ENCODE measurements at places on chromosomes 11 and 22.
A peak's percentile ranks its signal among the peaks of the same experiment; 100 is the strongest.

DNA sequence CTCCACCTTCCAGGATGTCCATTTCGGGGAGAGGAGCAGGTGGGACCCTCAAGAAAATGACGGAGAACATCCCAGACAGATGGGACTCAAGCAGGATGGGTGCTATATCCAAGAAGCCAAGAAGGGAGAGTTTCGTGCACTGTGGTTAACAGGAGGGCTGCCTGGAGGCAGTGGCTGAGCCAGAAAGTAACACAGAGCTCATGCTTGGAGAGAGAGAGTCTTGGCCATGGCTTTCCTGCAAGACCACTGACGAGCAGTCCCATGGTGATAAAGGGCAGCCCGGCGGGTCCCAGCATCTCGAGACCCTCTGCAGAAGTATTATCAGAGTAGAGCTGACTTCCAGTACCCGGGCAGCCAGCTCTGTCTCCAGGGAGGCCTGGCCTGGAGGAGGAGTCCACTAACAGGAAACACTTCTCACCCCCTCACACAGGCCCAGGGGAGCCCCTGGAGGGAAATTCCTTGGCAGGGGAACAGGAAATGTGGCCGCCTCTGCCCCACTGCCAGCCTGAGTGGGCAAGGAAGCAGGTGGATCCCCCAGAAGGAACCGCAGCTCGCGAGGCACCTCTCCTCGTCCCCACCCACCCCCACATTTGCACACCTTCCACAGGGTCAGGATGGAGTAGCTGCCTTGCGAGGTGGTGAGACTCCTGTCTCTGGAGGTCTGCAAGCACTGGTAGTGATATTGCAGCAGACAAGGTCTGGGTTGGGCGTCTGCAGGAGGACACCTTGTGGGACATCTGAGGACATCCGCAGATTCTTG is 32.2 kb downstream of the CYTH4 start:
- DNase-seq, result no peak

GRCh38 chr11:97979741-97980140 is 1041.0 kb upstream of the CNTN5 start:
- no peak for DNase-seq

- no peak for DNase-seq
Observed at GRCh38 chr22:23122992-23123803, 18.6 kb downstream of the RSPH14 start.

- DNase-seq, result no peak
Observed at GRCh38 chr22:33101550-33101949, 43.4 kb upstream of the SYN3 start.

DNA sequence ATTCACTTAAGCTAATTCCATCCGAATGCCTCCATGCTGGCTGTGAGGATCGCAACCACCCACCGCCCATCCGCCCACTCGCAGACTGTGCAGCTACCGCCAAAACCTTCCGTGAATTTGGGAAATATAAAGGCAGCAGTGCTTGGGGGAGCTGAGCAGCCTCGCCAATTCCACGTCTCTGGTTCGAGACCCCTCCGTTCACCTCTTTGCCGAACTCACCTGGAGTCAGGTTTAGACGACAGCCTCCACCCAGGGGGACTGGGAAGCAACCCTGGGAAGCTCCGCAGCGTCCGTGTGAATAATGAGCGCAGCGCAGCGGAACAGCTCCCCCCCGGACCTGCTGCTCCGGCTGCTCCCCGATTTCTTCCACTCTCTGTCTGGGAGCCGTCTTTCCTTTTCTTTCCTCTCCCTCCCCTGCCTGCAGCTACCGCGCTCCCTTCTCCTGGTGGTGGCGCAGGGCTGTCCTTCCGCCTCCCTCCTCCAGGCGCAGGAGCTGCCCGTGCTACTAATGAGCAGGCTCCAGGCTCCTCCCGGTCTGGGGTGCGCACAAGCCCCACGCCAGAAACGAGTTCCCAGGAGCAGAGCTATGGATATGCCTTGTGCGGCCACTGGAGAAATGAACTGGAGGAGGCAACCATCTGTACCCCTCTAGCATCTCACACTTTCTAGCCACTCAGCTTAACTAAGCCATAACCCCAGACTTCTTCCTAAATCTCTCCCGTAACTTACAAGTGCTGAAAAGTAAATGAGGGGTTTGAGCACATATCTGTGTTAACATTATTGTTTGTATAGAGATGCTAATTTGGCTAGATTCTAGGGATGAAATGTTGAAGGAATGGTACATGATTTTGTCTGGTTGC is 107.3 kb downstream of the XKR3 start:
- DNase-seq, result no peak

DNA sequence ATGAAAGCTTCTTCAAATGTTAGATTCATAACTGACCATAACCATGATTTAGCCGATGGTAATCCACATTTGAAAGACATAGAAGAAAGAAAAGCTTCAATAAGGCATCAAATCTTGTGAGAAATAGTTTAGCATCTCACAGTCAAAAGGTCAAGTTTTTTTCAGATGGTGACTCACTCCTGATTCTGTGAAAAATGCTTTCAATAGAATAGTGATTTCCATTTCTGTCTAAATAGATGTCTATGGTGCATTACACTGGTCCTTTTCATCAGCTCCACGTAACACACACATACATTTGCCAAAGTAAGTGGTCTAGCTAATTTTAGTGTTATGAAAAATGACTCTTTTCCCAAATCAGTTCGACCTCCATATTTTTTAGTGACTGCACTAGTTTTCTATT is 139.2 kb downstream of the LRRC4C start:
- DNase-seq, result no peak

GRCh38 chr22:49968831-49969661 is 8.5 kb downstream of the PIM3 start:
- no peak for DNase-seq

DNA sequence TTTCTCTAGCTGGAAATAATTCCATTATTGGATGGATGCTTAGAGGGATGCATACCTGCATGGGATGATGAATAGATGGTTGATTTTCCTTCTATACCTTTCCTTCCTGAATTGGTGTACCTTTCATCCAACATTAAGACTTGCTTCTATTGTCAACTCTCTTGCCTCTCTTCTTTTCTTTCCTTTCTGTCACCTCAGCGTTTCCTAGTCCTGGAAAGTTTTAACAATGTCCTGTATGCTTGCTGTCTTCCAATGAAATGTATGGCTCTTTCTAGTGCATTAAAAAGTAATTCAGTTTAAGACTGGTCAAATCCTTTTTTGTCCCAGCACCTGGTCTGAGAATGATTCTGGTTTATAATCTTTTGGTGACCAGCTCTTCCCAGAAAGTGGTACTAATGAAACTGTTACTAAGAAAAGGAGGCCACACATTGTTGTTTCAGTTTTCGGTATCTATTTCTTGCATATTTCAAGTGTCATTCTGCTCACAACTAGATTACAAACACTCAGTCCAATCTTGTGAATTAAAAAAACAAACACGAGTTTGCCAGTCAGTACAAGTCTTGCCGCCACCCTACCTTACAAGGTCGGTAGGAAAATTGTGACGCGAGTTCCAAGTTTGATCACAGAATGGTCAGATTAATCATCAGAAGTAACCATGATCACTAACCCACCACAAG is 8.0 kb downstream of the POU2AF1 start:
- no peak for DNase-seq

DNA sequence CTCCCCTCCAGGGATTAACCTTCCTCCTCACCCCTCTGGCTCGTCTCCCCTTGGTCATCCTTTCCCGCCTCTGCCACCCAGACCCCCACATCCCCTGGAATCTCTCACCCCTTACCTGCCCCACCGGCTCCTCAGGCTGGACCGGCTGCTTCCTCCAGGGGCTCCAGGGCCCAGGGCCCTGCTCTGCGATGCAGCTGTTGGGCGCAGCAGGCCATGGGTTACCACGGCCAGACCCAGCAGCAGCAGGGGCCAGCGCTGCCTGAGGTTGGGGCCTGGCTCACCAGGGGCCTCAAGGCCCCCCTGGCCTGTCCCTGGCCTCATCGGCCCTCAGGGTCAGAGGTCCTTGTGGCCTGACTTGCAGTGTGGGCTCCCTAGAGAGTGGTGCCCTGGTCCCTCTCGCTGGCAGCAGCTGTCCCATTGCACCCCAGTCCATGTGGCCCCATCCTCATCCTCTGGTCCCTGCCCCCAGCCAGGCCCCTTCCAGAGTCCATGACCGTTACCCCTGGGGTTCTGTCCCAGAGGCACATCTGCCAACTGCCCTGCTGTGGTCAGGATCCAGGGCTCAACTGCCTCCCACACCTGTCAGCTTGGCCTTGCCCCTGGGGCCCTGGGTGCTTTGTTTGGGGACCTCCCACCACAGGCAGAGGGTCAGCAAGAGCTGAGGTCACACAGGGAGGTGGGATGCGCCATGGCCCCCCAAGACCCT is at the start of gene IGLL1:
Gene IGLL1 (minus strand): TSS at position 421 of the 706 bp plus-strand sequence. CDS start 100 bp downstream, at position 321.
- no peak for DNase-seq

DNA sequence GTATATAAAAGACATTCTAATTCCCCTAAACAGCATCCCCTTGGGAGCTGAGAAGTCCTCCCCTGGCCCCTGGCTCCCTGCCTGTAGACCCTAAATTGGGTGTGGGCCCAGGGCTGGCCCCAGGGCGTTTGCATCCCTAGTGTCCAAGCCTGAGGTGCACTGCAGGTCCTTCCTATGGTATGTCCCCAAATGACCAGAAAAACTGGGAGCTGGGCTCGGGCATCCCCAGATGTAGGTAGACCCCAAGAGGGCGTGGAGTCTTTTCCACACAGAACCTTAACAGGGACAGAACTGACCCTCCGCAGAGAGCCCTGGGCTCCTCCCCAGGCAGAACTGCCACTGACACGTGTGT is 782 bp upstream of the OSBPL5 start:
- no peak for DNase-seq

DNA sequence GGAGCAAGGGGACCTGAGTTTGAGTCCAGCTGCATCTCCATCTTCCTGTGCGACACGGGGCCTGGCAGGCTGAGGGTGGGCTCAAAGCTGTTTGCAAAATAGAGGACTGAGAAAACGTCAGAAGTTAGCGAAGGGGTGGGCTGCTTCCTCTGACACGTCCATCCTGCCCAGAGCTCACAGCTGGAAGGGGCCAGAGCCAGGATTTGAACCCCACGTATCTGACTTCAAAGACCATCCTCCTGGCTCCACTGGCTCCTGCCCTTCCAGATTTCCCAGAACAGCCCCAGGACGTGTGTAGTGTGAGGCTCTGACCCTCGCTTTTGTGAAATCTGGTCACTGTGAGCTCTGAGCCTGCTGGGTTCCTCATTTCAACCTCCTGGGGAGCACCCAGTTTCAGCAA is 56.3 kb downstream of the CD82 start:
- no peak for DNase-seq

GRCh38 chr11:59759900-59760299 is 4.7 kb downstream of the STX3 start:
- DNase-seq, result no peak

GRCh38 chr11:10758957-10759356 is 7.9 kb downstream of the CTR9 start:
- no peak for DNase-seq

- no peak for DNase-seq
Observed at GRCh38 chr11:86885311-86885710, 69.9 kb downstream of the FZD4 start.

DNA sequence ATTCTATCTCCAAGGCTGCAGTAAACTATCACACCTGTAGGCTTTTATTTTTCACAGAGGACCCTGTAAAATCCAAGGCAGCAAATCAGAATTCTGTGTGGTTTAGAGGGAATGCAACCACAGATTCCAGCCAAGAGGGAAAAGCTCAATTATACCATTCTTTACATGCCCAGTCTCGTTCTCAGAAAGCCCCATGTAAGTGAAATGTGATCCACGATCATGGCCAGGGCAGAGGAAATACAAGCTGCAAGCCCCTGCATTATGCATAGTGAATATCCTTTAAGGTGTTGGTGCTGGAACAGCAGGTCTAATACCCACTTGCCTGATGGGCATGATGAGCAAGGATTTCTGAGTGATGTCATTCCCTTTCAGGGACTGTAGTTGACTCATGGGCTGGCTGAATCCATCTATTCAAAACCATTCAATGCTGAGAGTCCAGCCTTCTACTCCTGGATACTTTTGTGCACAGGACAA is 198.7 kb upstream of the MTMR2 start:
- no peak for DNase-seq

DNA sequence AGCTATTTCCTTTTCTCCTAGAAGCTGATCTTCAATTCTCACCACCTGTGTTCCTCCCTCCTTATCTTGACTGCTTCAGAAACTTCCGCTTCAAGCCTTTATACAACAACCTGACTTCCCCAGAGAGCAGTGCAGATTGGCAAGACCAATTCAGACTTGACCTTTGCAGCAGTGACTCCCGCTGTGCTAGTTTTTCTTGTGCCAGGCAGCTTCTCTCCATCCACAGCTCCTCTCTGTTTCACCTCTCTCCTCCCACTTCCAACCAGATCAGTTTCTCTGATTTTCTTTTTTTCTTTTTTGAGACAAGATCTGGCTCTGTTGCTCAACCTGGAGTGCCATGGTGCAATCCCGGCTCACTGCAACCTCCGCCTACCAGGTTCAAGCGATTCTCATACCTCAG is 74.3 kb downstream of the GRAMD1B start:
- DNase-seq, result peak; percentile 74

DNA sequence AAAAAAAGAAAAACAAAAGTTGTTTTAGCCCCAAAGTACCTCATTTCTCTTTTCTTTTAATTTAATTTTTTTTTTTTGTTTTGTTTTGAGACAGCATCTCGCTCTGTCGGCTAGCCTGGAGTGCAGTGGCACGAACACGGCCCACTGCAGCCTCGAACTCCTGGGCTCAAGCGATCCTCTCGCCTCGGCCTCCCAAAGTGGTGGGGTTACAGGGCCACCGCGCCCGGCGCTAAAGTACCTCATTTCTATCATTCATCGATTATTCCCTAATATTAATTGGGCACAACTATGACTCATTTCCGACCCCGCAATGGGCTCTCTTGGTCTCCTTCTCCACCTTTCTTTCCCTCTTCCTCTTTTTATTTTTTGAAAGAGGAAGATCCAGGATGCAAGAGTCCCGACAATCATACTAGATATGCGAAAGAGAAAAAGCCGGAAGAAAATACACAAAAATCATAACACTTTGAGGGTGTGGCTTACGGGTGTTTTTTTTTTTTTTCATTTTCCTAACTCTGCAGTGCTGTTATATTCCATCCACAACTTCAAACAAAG is 475 bp upstream of the AIP start:
- no peak for DNase-seq

- no peak for DNase-seq
Observed at GRCh38 chr11:131186629-131187101, 183.8 kb upstream of the NTM start.

DNA sequence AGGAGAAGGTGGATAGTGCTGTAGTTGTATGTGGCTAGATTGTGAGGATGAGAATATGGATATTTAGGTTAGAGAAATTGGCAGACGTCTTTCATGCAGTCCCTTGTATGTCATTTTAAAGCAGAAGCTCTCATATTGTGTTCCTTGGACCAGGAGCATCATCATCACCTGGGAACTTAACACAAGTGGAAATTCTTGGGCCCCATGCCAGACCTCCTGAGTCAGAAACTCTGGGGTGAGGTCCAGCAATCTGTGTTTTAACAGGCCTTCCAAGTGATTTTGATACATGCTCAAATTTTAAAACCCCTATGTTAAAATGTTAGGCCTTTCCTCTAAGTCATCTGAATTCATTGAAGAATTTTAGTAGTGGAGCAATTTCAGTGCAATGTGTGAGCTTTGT is 34.8 kb downstream of the JHY start:
- peak; percentile 47 for DNase-seq

GRCh38 chr11:27004103-27004502 is 10.2 kb downstream of the FIBIN start:
- no peak for DNase-seq

- DNase-seq, result no peak
Observed at GRCh38 chr11:16791191-16791961, 52.9 kb downstream of the C11orf58 start.

All from cerebellar cortex (tissue), 1 donor.